Activated CD4-positive, alpha-beta T cell treated with anti-CD3 and anti-CD28 coated beads, Interleukin-2, amount 10 ng/mL, durations not matched to agents 7 days and 5 days (primary cell): ENCODE measurements at places on chromosomes 2 and 18. TPM values are rescaled to one million over a fixed set of nuclear protein-coding genes. Genes with fewer than 3 reads are reported as not detected.

GRCh38 chr2:71892896-71893295 lies 254.8 kb downstream of the CYP26B1 start:
- H3K27ac ChIP-seq, result no peak overlapping the region
- H3K36me3 ChIP-seq, result no peaks in the 10 kb centered on the region
- no peak for DNase-seq
- H3K27me3 ChIP-seq, result no peaks in the 10 kb centered on the region
- no peaks in the 10 kb centered on the region for H3K4me1 ChIP-seq
- H3K4me3 ChIP-seq, result no peak overlapping the region

GRCh38 chr18:44693030-44693784 lies 12.5 kb downstream of the SETBP1 start:
- peaks cover 2% of the 10 kb centered on the region for H3K4me1 ChIP-seq
- no peaks in the 10 kb centered on the region for H3K36me3 ChIP-seq
- peaks cover 48% of the 10 kb centered on the region for H3K27me3 ChIP-seq
- H3K27ac ChIP-seq, result no peak overlapping the region
- DNase-seq, result no peak

DNA sequence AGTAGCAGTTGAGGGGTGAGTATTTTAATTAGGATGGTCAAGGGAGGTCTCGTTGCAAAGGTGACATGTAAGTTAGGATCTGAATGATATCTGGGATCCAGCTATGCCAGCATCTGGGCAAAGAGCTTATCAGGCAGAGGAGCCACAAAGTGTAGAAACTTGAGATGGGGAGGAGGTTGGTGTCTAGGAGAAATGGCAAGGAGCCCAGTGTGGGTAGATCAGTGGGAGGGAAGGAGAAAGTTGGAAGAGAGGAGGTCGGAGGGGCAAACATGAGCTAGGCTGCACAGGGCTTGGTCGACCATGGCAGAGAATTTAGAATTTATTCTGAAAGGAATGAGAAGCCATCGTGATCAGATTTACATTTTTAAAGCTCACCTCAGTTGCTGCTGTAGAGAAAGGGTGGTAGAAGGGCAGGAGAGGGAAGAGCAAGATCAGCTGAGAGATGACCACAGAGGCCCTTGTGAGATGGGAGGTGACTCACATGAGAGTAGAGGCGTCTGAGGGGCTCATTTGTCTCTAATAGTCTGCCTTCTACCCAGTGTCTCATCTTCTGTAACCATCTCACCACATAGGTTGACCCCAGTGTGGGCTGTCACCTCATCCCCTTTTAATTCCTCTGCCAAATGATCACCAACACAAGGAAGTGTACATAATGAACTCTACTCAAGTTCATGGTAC lies 170.0 kb downstream of the ETAA1 start:
- no peaks in the 10 kb centered on the region for H3K4me1 ChIP-seq
- H3K27me3 ChIP-seq, result no peaks in the 10 kb centered on the region
- H3K4me3 ChIP-seq, result no peak overlapping the region
- DNase-seq, result no peak

DNA sequence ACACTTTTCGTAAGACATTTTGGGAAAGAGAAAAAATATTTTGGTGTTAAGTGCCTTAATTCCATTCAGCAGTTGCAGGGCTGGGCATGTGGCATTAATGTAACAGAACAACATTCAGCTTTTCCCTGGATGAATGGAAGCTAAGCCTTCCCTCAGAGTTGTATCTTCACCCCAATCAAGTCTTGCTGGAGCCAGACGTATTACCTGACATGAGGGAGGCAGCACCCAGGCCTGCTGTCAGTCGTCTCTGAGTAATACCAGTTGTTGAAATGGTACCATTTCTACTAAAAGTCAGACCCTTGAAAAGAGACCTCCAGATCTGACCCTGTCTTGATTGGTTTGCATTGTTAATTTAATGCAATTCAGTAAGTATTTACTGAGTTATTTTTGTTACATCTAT lies 57.5 kb downstream of the MALT1 start:
- peaks cover 31% of the 10 kb centered on the region for H3K36me3 ChIP-seq
- DNase-seq, result no peak

DNA sequence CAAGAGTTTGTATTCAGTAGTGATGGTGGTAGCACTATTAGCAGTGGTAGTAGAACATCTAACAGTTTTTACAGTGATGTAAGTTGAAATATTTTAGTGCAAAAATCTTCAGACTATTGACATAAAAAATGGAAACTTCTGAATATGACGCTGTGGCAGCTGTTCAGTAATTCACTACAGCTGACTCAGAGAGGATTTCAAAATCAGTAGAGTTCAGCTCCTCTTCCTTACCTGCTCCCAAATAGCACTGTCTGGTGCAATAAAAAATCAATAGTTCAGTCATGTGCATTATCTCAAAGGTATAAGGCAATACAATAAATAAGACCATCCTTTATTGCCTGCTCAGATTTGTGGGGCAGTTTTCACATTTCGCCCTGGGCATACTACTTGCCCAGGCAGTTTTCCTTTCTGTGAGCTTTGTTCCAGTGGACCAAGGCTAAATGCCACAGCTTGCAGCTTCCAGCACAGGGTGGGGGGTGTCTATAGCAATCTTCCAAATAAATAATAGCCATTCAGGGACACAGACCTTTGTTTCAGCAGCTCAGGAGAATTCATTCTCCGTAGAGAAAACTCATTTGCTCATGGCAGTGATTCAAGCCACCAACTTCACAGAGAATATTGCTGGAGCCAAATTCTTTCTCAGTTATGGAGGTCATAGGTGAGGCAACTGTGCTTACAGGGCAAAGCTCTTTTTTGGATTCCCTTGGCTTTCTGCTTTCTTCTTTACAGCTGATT lies 33.9 kb upstream of the GORASP2 start:
- H3K4me3 ChIP-seq, result no peak overlapping the region
- H3K36me3 ChIP-seq, result no peaks in the 10 kb centered on the region
- peaks cover 11% of the 10 kb centered on the region for H3K27me3 ChIP-seq
- DNase-seq, result no peak

GRCh38 chr2:40760071-40760666 lies 308.3 kb upstream of the SLC8A1 start:
- no peaks in the 10 kb centered on the region for H3K27me3 ChIP-seq
- peak; percentile 6 for DNase-seq
- peaks cover 2% of the 10 kb centered on the region for H3K4me1 ChIP-seq
- no peak overlapping the region for H3K4me3 ChIP-seq
- no peaks in the 10 kb centered on the region for H3K36me3 ChIP-seq
- H3K27ac ChIP-seq, result no peak overlapping the region

- no peaks in the 10 kb centered on the region for H3K36me3 ChIP-seq
- H3K27me3 ChIP-seq, result no peaks in the 10 kb centered on the region
- no peaks in the 10 kb centered on the region for H3K4me1 ChIP-seq
- DNase-seq, result no peak
Observed at GRCh38 chr2:150571121-150571520, 83.7 kb upstream of the RND3 start.

GRCh38 chr18:44758861-44759631 lies 78.4 kb downstream of the SETBP1 start:
- H3K27me3 ChIP-seq, result peaks cover 6% of the 10 kb centered on the region
- H3K36me3 ChIP-seq, result peaks cover 15% of the 10 kb centered on the region
- H3K4me1 ChIP-seq, result peaks cover 21% of the 10 kb centered on the region

DNA sequence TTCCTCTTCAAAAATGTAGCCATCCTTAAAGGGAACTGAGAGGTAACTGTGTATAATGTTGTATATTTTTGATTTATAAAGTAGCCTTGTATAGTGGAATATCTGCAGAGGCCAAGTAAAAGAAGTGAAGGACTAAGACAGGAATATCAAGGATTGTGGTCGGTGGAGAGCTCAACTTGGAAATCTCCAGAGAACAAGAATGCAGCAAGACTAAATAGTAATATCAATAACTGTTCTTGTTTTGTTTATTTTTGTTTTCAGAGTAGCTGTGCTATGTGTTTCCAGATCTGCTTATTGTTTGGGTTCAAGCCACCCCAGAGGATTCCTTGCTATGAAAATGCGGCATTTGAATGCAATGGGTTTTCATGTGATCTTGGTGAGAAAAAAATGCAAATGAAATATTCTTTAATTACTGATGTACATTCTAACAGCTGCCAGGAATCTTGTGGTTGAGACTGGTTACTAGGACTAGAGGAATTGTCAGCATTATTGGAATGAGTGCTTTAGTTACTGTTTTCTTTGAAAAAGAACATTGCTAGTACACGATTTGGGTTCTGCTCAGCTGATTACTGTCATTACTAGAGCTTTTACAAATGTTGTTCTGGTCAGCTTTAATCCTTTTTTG lies 25.0 kb downstream of the FASTKD2 start:
- H3K4me3 ChIP-seq, result no peak overlapping the region
- peaks cover 36% of the 10 kb centered on the region for H3K36me3 ChIP-seq
- H3K27me3 ChIP-seq, result no peaks in the 10 kb centered on the region
- no peak for DNase-seq
- no peaks in the 10 kb centered on the region for H3K4me1 ChIP-seq

GRCh38 chr2:111950236-111950635 lies 51.8 kb downstream of the MERTK start:
- H3K27ac ChIP-seq, result no peak overlapping the region
- H3K27me3 ChIP-seq, result peaks cover 3% of the 10 kb centered on the region
- no peak overlapping the region for H3K4me3 ChIP-seq
- no peaks in the 10 kb centered on the region for H3K4me1 ChIP-seq

GRCh38 chr2:199395311-199395710 lies 62.4 kb downstream of the SATB2 start:
- H3K27ac ChIP-seq, result no peak overlapping the region
- no peak for DNase-seq
- no peak overlapping the region for H3K4me3 ChIP-seq
- H3K27me3 ChIP-seq, result no peaks in the 10 kb centered on the region
- no peaks in the 10 kb centered on the region for H3K36me3 ChIP-seq
- no peaks in the 10 kb centered on the region for H3K4me1 ChIP-seq

DNA sequence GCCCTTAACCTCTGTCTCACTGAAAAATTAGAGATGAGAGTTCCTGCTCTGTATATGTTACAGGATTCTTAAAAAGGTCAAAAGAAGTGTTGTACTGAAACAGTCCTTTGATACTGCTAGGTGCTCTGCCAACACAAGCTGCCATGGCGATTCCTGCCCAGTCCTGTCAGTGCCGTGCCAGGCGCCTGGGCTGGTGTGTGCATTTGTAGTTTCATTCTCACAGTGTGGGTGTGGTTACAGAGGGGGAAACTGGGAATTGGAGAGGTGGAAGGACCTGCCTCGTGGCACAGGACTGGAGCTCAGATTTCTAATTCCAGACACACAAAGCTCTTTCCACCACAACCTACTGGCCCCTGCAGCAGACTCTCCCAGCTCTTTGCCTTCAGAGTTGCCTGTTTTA lies 122.3 kb upstream of the RAB6C start:
- H3K4me3 ChIP-seq, result no peak overlapping the region
- peaks cover 10% of the 10 kb centered on the region for H3K27me3 ChIP-seq
- no peak for DNase-seq
- H3K36me3 ChIP-seq, result no peaks in the 10 kb centered on the region
- no peaks in the 10 kb centered on the region for H3K4me1 ChIP-seq
- H3K27ac ChIP-seq, result no peak overlapping the region

- H3K27me3 ChIP-seq, result no peaks in the 10 kb centered on the region
- no peak for DNase-seq
- H3K27ac ChIP-seq, result no peak overlapping the region
- no peaks in the 10 kb centered on the region for H3K4me1 ChIP-seq
Observed at GRCh38 chr2:73701968-73702665, 35.0 kb downstream of the TPRKB start.

- no peak overlapping the region for H3K27ac ChIP-seq
- no peaks in the 10 kb centered on the region for H3K27me3 ChIP-seq
- H3K4me3 ChIP-seq, result no peak overlapping the region
- H3K4me1 ChIP-seq, result peaks cover 11% of the 10 kb centered on the region
- no peak for DNase-seq
- no peaks in the 10 kb centered on the region for H3K36me3 ChIP-seq
Observed at GRCh38 chr2:189411860-189412259, 29.4 kb upstream of the WDR75 start.

- DNase-seq, result no peak
- no peaks in the 10 kb centered on the region for H3K27me3 ChIP-seq
- H3K4me3 ChIP-seq, result no peak overlapping the region
- no peaks in the 10 kb centered on the region for H3K36me3 ChIP-seq
- no peaks in the 10 kb centered on the region for H3K4me1 ChIP-seq
- no peak overlapping the region for H3K27ac ChIP-seq
Observed at GRCh38 chr2:59029058-59029457, 787.9 kb upstream of the FANCL start.

SCN7A gene
- total RNA-seq, result not detected

FAM237A gene
- total RNA-seq, result not detected

MAL gene
- 339 TPM for total RNA-seq

POTEI gene
- not detected for total RNA-seq

RETSAT gene
- 24.9 TPM for total RNA-seq

RASGRP3 gene
- 13.7 TPM for total RNA-seq

UGT1A5 gene
- not detected for total RNA-seq

HMSD gene
- 0.94 TPM for total RNA-seq

FASTKD1 gene
- total RNA-seq, result 26.8 TPM

KLHL30 gene
- not detected for total RNA-seq
